ENCODE measurements at places on chromosomes 11 and 22.

DNA sequence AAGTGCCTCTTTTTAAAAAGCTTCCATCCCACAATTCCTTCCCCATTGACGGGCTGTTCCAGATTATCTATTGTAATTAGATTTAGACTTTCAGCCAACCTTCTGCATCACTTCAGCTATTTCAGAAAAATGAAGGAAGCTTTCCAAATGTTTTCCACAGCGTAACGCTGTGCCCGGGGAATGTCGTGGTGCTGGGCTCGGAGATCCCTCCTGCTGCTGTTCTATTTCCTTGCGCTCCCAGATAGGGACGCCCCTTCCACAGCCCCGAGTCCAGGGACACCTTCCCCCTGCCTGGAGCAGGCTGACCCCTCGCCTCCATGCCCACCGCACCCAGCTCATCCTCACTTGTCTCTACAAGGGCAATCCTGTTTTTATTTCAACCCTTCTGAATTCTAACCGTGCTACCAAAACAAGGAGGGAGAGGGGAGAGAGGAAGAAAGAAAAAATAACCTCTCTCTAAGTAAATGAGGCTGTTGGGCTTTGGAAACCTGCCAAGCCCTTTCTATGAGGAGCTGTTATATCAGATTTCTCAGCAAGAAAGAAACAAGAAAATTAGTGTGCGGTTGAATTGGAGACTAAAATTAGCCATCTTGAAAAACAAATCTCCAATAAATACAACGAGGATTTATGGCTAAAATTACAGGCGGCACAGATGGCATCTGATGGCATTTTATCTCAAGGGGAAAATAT is 366.9 kb downstream of the BRD1 start:
- no peak for DNase-seq

GRCh38 chr22:47406896-47407295 is 644.4 kb downstream of the TBC1D22A start:
- DNase-seq, result no peak

- no peak for DNase-seq
These were observed 6.2 kb downstream of the NAA40 start for GRCh38 chr11:63944987-63945386.

DNA sequence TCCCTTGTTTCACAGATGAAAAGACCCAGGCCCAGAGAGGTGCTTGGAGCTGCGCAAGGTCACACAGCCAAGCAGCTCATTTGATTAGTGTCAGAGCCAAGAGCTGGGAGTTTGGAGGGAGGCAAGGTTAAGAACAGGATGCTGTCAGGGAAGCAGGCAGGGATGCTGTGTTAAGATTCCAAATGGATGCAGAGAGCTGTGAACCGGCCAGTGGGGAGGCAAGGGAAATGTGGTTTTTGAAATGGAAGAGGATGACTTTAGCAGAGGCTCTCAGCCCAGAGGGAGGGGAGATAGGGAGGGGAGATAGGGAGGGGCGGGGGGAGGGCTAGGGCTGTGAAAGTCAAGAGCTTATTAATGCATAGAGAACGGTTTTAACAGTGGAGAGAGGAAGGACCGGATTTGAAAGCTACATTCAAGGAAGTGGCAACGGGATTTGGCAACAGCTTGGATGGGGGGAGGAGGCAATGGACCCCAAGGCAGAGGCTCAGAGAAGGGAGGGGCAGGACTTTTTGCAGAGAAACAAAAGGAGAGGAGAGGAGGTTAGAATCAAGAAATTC is 13.0 kb downstream of the RTN4RL2 start:
- DNase-seq, result no peak

GRCh38 chr11:112656772-112657428 is 304.3 kb upstream of the NCAM1 start:
- DNase-seq, result peak; percentile 40

DNA sequence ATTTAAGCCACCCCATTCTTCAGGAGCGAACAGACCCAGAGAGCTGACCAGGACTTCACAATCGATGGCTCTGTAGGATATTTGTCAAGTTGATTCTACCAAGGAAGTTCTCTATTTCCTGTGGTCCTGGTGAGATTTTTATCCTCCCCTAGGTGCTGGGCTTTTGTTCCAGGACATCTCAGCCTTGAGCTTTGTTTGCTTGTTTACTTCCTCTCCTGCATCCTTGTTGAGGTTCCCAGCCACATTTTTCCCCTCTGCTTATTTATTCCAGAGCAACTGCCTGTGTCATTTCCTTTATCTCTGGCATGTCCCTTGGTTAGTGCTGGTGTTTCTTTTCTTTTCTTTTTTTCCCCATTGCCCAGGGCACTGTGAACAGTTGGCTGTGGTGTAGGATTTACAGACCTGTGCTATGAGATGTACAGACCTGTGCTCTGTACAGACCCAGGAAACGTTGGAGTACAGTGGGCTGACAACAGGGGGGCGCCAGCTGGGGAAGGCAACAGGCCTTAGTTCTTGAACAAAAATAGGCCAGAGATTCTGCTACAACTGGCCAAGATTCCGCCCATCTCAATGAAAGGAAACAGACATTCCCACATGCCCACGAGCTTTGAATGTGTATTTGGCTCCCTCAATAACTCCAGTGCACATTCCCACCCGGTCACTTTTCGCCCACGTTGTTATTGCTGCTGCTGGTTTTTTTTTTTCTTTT is 235.9 kb upstream of the DDI1 start:
- no peak for DNase-seq

- no peak for DNase-seq
These were observed 46.7 kb downstream of the TSPAN18 start for GRCh38 chr11:44773351-44773965.

- no peak for DNase-seq
These were observed 1.0 kb downstream of the FJX1 start for GRCh38 chr11:35619116-35619854.

DNA sequence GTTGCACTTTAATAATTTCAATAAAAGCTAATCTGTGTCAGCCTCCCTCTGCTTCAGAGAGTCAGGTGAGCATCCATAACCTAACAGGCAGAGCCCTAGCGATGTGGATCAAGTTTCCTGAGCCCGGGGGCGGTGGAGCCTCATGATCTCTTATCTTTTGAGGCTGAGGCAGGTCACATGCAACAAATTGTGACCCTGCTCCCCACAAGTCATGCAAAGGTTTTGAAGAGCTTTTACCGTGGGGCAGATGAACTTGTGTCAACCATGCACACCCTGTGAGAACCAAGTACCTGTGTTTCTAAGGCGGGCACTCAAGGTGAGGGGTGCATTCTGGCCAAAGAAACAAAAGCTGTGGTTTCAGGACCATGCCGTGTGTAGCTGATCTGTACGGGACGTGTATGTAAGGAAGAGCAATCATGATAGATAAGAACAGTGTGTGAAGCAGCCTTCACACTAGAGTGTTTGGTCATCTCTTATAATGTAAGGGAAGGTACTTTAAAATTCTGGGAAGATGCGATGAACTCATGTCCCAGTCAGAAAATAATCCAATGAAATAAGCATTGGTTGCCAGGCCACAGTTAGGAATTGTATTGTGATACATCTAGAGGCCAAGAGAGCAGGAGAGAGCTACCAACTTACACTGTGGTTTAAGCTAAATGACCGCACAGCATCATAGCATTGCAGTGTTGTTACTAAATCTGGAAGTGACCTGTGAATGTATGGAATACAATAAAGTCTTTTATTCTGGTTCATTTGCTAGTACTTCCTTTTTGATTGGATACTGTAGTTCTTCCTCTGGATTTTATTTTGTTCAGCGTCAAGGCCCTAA is 49.8 kb downstream of the DKK3 start:
- DNase-seq, result no peak

DNA sequence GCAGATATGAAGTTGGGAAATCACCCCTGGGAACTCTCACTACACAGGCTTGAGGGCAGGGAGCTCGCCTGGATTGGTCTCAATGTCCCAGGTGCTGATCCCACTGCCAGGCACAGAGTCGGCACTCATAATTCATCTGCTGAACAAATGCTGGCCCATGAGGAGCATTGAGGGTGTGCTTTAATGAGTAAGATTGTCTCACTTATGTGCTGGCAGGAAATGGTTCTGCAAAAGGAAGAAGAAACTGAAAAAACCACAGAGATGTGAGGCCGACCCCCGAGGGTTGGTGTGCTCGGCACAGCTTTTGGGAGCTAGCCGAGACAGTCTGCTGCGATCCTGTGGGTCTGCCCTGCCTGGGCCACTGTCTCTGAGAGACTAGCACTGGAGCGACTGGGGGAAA is 9.4 kb downstream of the PLAAT2 start:
- no peak for DNase-seq

DNA sequence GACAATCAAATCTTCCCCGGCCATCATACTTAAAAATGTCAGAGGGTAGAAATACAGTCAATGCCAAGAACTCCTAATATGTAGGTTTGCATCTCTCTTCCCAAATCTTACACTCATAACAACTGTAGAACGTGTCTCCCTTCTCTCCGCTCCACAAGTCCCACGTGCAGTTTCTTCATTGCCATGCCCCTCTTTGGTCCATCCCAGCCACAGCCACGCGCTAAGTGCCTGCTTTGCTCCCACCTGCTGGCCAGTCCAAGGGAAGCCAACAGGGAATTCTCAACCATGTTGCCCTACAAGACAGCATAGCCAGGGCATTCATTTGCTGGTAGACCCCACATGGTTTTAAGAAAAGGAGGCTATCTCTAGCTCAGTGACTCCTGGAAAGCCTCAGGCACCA is 420.6 kb upstream of the ISX start:
- DNase-seq, result no peak

GRCh38 chr11:20258376-20258895 is 98.2 kb upstream of the DBX1 start:
- no peak for DNase-seq

DNA sequence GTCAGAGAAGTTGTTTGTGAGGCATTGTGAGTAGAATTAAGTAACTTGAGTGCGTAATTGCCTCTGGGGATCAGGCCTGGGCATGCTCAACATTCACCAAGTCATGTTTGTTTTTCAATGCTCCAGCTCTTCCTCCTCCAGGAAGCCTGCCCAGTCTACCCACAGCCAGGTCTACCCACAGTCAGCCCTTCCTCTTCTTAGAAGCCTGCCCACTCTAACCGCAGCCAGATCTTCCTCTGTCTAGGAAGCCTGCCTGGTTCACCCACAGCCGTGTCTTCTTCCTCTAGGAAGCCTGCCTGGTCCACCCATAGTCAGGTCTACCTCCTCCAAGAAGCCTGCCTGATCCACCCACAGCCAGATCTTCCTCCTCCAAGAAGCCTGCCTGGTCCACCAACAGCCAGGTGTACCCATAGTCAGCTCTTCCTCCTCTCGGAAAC is 25.0 kb downstream of the LRP5 start:
- DNase-seq, result no peak

- no peak for DNase-seq
These were observed 605.0 kb upstream of the RAG2 start for GRCh38 chr11:37203006-37203405.

GRCh38 chr22:26561756-26562417 is 28.0 kb downstream of the TPST2 start:
- no peak for DNase-seq

- no peak for DNase-seq
These were observed 682.8 kb downstream of the TBC1D22A start for GRCh38 chr22:47445212-47445611.

DNA sequence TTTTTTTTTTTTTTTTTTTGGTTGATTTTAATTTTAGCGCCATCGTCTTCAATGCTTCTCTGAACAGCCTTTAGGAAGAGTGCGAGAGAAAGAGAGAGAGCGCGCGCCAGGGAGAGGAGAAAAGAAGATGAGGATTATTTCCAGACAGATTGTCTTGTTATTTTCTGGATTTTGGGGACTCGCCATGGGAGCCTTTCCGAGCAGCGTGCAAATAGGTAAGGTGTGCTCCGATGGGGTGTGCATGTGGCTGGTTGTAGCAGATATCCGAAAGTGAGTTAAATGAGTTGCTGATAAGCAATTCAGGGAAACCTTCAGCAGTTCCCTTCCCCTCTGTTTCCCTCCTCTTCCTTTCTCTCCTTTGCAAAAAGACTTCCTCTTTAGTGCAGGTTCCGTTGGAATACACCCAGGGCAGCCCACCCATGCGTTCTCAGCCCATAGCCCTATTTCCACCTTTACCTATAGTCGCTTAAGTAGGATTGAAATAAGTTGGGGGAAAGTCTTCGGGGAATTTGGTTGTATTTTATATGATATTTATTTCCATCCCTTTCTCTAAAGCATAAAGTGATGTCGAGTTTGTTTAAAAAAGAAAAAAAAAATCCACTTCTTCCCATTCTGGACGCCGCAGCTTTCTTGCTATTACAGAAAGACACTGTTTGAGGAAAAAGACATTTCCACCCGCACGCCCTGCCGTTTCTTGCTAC is 1.1 kb downstream of the GRIA4 start:
- no peak for DNase-seq

- DNase-seq, result no peak
These were observed 2.1 kb downstream of the GCAT start for GRCh38 chr22:37809672-37810333.

- DNase-seq, result peak; percentile 100
These were observed 50.2 kb downstream of the LIF start for GRCh38 chr22:30196141-30196879.

GRCh38 chr11:2940921-2941821 is 12.0 kb upstream of the PHLDA2 start:
- no peak for DNase-seq

DNA sequence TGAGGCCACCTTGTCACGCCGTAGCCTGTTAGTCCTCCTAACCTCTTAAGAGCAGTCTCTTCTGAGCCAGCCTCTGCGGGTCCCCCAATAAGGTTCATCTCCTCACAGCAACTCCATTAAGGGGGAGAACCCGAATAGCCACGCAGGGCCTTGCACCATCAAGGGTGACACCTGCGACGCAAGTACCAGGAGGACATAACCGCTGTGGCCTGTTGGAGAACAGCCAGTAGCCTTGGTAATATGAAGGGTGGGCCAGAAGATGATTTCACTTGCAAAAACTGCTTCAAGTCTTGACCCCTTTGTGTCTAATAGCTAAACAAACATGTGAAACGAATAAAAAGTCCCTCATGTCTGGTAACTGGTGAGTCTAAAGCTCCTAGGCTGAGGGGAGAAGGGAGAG is 14.8 kb downstream of the ARFGAP2 start:
- DNase-seq, result no peak

- no peak for DNase-seq
These were observed 1.4 kb downstream of the ASCL2 start for GRCh38 chr11:2268729-2269600.
